ENCODE measurements at places on chromosomes 3 and 15.

DNA sequence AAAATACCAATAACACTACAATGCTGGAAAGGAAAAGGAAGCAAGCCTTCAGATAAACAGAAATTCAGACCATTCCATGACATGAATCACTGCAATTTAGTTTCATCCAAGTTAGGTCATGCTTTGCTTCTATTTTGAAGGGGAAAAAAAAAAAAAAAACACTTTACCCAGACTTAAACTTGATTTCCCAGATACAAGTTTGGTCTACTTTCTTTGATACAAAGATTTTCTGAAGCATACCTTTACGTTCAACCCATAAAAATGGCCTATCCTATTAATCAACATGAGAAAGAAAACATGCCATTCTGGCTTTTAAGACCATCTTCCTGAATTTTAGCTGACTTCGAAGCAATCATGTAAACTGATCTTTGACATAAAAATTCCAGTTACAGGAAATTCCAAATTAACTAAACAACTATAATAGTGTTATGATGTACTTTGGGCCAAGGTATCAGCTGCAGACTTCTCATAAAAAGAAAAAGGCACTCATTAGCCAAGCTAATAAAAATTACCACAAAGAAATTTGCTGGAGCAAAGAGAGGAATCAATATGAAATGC, 12.6 kb downstream of the OSBPL10 start:
- DNase-seq: no peak

DNA sequence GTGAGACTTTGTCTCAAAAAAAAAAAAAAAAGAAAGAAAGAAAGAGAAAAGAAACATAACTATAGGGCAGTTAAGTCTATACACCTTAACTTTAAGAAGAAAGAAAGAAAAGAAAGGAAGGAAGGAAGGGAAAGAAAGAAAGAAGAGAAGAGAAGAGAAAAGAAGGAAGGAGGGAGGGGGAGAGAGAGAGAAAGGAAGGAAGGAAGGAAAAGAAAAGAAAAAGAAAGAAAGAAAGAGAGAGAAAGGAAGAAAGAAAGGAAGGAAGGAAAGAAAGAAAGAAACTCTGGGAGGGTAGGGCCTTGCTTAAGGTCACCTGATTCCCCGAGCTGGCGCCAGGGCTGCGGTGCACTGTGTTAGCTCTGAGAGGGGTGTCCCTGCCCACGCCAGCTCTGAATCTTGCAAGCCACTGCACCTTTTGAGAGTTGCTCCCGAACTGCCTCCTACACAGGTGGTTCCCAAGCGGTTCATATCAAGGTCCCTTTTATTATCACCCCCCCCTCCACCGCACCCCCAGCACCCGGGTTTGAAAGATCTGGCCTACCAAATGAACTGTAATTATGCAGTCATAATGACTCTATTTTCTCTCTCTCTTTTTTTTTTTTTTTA, 39.2 kb upstream of the VPS8 start:
- no peak for DNase-seq

DNA sequence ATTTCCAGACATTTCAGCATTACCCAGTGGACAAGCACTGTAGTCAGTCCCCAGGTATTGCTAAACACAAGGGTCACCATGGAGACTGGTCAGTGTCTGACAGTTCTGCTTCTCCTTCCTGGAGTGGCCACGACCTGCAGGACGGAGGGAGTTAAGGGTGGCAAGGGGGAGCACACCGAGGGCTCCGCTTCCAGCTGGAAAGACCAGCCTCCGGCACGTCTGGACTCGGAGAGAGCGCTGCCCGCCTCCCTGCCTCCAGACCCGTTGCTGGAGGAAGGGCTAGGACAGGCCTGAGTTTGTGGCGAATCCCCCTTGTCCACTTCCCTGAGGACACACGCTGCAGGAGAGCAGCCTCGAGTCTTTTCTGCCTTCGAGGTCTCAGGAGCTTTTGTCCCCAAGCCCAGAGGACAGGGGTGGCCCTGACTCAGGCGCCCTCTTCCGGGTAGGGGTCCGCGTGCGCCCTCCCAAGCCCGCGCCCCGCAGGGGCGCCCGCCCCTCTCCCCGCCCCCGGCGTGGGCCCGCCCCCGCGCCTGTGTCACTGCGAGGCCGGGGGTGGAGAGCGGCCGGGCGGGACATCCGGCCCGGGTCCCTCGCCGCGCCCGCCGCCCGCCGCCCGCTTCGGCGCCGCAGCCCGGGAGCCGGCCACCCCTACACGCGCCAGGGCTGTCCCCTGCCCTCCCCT, at the start of gene CHST14:
TSS of gene CHST14 (plus strand) at position 562 of the 682 bp plus-strand sequence. CDS start 230 bp downstream, outside the sequence.
- peak; percentile 31 for DNase-seq

DNA sequence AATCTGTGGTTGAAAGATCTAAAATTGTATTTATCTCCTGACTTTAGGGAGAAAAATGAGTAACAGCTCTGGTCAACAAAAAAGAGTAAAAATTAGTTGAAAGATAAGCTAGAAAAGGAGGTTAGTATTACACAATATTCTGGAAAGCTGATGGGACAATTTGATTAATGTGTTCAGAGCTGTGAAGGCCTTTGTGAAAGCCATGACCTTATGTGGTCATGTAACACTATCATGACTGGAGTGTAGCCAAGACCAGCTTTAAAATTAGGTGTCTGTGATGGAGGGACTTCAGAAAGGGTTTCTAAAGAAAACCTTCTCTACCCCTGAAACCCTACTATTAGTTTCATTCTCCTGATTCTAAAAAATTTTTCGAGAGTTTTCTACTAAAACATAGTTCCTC, 127.2 kb downstream of the NFKBIZ start:
- DNase-seq: peak; percentile 67

DNA sequence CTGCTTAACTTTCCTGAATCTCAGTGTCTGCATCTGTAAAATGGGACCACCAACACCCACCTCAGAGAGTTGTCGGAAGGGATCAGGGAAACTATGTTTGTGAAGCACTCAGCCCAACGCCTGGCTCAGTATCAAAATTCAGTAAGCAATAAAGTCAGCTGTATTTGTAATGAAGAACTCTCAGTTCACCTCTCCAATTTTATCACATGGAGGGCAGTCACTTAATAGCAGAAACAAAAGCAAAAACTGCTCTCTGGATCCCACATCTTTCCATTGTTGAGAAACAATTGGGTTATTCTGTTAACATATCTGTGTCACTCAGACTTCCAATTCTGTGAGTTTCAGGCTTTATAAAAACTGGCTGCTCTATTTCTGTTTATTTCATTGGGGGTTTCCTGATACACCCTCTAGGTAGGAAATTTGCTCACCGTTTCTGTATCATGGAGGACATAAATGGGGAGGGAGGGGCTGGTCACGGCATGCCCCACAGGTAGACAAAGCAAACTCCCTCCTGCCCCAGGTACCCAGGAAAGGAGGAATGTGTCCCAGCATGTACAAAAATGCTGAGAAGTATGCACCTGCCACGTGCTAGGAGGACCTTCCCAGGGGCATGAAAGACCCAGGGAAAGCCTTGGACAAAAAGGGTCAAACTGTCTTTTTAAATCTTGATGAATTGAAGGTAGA, 81.4 kb upstream of the LMOD3 start:
- no peak for DNase-seq

GRCh38 chr15:77418966-77419835, 703 bp downstream of the PEAK1 start:
- no peak for DNase-seq

GRCh38 chr3:55888282-55888885, 401.3 kb upstream of the WNT5A start:
- DNase-seq: peak; percentile 66

GRCh38 chr3:110856916-110857315, 214.7 kb upstream of the NECTIN3 start:
- DNase-seq: no peak

DNA sequence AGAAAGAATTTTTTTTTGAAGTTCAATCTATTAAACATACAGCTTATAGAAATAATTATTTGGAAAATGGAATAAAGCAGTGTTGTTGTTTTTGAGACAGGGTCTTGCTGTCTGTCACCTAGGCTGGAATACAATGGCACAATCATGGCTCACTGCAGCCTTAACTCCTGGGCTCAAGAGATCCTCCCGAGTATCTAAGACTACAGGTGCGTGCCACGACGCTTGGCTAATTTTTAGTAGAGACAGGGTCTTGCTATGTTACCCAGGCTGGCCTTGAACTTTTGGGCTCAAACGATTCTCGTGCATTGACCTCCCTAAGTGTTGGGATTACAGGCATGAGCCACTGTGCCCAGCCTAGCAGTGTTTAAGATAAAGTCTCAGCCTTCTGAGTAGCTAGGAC, 8.8 kb downstream of the BNIP2 start:
- no peak for DNase-seq

GRCh38 chr3:16429086-16429485, 84.4 kb downstream of the RFTN1 start:
- no peak for DNase-seq

GRCh38 chr3:41126472-41126871, 72.8 kb upstream of the CTNNB1 start:
- DNase-seq: no peak

- DNase-seq: no peak
These were observed 52.1 kb upstream of the TAMM41 start for GRCh38 chr3:11898611-11899325.

DNA sequence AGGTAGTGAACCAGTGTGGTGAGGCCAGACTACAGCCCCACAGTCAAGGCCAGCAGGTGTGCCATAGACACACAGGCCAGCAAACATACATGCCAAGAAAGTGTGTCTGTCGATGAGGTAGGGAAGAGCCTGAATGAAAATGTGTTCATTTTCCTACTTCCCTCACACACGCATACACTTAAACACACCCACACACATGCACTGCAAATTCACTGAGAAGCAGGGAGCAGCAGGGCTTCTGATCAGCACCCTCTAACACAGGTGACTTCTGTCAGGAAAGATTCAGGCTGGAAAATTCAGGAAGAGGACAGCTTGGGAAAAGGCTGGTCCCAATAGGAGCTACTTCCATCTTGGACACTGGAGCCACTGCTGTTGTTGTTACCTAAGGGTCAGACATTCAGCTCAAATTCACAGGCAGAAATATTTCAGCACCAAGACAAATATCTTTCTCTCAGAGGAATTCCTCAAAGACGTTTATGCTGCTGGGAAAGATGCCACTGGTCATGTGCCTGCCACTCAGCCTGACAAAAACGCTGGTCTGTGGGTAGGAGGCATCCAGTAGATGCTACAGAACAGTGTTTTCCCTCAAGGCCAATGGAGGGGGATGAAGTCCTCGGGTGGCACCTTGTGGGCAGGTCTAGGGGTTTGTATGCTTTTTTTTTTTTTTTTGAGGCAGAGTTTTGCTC, 40.9 kb upstream of the LARS2 start:
- no peak for DNase-seq

GRCh38 chr3:126476166-126477060, 722 bp upstream of the ZXDC start:
- peak; percentile 36 for DNase-seq

Data from MV-4-11 (cell line).